A172 (cell line): ENCODE measurements at places on chromosomes 1 and 21. TPM values are rescaled to one million over a fixed set of nuclear protein-coding genes. Genes with fewer than 3 reads are reported as not detected.

- peak; percentile 68 for DNase-seq
Measured at GRCh38 chr1:215567491-215568298, 591 bp downstream of the KCTD3 start.

The GPR157 gene
- 2.3 and 4.2 TPM in 2 replicates for total RNA-seq

DNA sequence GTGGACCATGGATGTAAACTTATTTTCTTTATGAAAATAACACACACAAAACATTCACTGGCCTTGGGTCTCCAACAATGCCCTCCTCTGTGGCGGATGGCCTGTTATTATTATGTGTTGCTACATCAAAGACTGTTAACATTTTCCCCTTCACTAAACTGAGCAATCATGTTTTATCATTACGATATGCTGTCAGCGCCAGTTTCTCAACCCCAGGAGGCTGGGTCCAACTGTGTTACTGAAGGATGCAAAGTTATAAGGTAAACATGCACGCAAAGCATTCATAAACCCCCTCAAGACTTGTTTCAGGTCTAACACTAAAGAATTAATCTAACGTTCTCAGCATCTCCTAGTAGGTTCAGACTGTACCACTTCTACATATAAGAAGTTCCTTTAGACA lies 6.0 kb upstream of the DUSP10 start:
- no peak for DNase-seq

DNA sequence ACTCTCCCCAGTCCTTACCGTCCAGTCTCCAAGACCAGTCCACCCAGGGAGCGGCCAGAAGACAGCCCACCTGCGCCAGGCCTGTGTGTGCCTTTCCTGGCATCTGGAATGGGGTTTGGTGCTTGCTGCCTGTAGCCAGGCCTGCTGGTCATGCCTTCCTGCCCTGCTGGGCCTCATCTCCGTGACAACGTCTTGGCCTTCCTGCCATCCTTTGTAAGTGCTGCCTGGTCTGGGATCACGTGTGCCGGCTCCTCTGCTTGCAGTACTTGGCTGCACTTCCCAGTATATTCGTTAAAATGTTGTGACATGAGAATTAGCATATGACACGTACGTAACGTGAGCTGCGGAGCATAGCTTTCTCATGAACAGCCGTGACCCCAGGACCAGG lies 145.3 kb upstream of the COL6A1 start:
- no peak for DNase-seq

DNA sequence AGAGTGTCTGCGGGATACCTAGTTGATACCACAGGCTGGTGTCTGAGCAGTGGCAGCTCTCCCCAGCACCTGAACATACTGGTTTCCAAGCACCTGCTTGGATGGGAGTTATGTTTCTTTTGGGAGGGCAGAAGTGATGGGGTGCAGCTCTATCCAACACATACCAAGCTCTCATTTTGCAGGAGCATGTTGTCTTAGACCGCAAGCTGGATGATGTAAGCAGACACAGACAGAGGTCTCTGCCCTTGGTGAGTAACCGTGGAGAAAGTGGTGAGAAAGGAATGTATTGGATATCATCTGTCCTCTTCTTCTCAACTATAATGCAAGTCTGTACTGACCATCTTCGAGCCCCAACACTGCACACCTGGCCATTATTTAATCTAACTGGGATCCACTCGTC lies 37.4 kb downstream of the ZNF496 start:
- DNase-seq: peak; percentile 61

- DNase-seq: no peak
Measured at GRCh38 chr1:6596886-6597776, 5.5 kb downstream of the KLHL21 start.

The CD53 gene
- total RNA-seq: not detected in 2 replicates

- peak; percentile 62 for DNase-seq
Measured at GRCh38 chr21:31543191-31543590, 116.3 kb upstream of the SOD1 start.

GRCh38 chr1:182802006-182802803 lies 12.6 kb downstream of the NPL start:
- no peak for DNase-seq

The LHX4 gene
- total RNA-seq: 0.31 and 0.34 TPM in 2 replicates

The SYPL2 gene
- total RNA-seq: 0.24 TPM in 1 of 2 replicates, not detected in the other

DNA sequence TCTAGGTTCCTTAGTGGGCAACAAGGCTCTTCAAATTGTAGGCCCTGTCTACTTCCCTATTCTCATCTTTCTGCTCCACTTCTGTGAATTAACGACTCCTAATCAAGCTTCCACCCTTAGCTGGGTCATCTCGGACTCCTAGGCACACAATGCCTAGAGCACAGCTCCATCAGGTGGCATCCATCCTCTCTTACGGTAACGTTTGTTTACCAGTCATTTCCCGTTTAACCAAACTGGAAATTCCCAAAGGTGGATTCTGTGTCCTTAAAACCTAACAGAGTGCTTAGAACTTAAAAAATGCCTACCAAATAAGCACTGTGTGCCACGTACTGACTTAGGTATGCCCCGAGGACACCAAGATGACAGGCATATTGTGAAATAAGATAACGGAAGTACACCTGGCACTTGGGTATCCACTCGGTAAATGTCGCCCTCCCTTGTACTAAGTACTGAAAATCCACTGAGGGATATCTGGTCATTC lies 1.5 kb downstream of the PARP1 start:
- peak; percentile 60 for DNase-seq

DNA sequence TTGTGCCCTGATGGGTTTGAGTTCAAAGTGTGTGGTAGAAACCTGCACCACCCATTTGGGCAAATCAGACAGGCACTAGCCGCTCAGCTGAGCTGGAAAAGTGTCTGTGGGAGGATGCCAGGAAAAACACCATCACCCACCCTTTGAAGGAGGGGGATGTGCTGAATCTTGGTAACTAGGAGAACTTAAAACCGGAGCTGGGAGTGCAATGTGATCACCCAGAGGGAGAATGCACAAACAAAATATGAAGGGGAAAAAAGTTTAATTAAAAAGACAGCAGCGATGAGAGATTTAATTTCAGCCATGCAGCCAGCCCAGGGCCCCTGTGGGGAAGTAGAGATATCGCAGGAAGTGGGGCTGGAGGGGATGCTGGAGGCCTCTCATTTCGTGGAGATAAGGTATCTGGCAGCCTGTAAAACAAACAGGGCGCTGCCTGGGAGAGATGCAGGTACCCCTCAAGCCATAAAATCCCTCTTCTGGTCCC lies 86.8 kb upstream of the BCAR3 start:
- no peak for DNase-seq

DNA sequence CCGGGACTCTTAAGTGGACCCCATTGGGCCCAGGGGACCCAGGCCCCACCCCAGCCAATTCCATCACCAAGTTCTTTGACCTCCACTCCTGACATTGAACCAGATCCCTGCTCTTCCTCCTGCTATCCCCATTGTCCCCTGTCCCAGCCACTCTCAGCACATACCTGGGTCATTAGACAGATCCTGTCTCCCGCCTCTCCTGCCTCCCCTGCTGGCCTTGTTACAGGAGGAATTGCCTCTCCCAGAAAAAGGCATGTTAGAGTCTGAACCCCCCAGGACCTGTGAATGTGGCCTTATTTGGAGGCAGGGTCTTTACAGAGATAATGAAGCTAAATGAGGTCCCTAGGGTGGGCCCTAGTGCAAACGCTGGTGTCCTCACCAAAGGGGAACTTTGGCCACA lies 301.9 kb downstream of the NPHP4 start:
- no peak for DNase-seq

- DNase-seq: no peak
Measured at GRCh38 chr1:153058154-153058553, 842 bp upstream of the SPRR2A start.

- DNase-seq: no peak
Measured at GRCh38 chr1:10624256-10625050, 149.7 kb downstream of the PEX14 start.

DNA sequence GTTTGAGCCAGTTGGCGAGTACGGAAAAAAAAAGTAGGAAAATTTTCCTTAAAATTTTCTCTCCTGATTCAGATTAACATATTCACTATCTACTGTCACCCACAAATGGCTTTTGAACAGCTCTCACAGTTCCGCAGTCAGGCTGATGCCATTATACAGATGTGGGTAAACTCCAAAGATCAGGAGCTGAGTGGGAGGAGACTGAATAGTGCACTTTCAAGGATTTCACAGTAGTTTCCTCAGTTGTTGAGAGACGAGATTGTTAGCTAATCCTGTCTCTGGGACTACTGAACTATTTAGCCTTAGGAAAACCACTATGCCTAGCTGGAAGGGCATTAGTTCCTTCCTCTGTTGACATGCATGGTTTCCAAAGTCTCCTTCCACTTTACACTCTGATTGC lies 3.2 kb upstream of the DISP1 start:
- DNase-seq: no peak

DNA sequence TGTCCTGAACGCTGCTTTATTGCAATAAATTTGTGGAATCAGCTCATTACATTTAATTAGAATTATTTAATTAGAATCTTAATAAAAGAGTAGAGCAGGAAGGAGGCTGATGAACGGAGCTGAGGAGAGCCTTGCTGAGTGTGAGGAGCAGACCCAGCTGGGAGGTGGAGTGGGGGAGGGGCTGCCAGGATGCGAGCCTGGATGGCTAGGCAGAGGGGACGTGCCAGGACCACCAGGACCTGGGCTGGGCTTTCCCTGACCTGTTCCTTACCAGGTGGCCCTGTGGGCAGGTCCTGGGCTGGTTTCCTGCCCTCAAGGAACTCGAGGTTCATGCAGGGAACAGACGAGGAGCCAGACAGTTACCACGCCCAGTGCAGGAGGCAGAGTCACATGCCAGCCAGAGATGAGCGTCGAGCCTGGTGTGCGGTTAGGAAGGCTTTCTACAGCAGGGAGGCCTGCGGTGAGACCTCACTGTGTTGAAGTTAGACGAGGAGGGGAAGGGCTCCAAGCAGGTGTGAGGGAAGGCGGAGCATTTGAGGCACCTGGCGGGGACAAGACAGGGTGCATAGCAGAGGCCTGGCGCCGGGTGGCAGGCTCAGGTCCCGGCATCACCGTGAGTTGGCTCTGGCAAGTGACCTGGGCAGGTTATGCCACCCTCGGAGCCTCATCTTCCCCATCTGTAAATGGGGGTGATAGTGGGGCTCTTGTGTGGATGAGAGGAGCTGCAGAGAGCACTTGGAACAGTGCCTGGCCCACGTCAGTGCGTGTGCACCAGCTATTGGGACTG lies 33.9 kb downstream of the LDLRAP1 start:
- DNase-seq: no peak

GRCh38 chr1:17307946-17308345 lies at the start of gene PADI4:
Gene PADI4 (plus strand): TSS chr1:17308197. CDS start chr1:17308223, 26 bp downstream.
- DNase-seq: no peak

DNA sequence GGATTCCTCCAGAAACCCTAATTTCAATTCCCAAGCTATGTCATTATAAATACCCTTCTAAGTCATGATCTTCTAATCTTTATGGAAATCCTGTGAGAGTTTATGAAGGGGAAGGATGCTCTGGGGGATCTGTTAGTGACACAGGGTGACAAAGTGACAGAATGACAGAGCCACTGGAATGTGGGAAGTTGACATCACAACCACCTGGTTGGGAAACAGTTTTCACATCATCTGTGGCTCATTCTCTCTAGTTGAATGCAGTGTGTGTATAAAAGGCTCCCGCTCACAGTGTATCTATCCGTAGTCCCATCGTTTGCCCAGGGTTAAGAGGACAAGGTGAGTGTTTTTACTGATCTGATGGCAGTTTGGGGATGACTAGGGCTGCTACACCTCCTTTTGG lies at the start of gene LCE7A:
Gene LCE7A, plus strand, starts transcription at position 301 of the 400 bp plus-strand sequence. CDS start 702 bp downstream, outside the sequence.
- DNase-seq: no peak

- no peak for DNase-seq
Measured at GRCh38 chr1:158454537-158454936, 7.1 kb upstream of the OR10K1 start.

The KCNJ15 gene
- 0.16 TPM in 1 of 2 replicates, not detected in the other for total RNA-seq

- no peak for DNase-seq
Measured at GRCh38 chr1:116680752-116681151, 13.2 kb upstream of the IGSF3 start.

DNA sequence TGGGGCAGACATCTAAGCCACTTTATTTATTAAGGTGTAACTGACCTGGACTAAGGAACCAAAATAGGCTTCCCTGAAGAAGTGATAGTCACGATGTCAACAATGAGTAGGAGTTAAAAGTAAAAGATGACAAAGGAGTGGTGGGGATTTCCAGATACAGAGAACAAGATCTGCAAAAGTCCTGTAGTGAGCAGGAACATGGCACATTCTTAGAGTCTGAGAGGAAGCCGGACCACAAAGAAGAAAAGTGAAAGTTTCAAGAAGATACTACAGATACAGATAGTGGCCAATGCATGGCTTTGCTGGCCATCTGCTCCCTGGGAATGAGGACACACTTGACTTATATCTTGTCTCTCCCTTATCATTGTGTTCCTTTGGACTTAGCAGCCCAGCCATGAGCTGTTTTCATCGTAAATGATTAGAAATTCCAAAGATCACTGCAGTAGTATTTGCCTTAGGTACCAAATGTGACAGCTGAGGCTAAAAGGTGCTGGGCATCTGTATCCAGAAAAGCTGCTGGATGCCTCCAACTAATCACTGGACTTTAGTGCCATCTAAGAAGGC lies 302.4 kb upstream of the NR5A2 start:
- DNase-seq: no peak
